ENCODE measurements at places on chromosomes 16 and 17. TPM values are rescaled to one million over a fixed set of nuclear protein-coding genes. Genes with fewer than 3 reads are reported as not detected.

DNA sequence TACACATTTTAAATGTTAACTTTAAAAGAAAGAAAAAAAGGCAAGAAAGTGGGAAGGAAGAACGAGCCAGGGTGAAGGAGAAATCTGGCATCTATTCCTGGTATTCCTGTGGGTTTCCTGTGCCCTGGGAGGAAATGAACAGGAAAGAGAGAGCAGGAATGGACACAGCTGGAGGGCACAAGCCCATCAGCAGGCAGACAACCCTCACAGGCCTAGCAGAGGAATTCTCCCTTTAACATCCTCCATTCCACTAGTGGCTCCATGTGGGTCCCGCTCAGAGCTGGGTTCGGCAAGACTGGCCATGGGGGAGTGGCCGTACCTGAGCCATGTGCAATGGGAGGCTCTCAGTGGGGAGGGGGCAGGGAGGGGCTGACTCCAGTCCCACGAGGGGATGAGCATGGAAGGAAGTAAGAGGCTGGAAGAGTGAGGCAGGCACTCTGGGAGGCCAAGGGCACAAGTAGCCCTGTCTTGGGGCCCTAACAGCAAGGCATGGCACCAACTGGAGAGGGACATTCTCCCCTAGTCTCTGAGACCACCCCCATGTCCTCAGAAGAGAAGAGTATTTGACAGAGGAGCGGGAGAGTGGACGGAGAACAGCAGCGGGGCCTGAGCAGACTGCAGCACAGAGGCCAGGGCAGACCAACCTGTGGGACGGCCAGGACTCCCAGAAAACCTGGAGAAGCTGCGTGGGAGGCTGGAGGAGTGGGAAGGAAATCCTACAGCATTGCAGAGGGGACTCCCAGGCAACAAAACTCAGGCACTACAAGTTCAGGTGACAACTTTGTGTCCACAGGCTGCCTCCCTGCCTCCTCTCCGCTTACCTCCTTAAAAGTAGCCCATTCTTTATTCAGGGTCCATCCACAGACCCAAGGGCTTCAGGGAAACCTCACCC lies 30.2 kb downstream of the TK2 start:
- DNase-seq, result no peak

- peak; percentile 22 for DNase-seq
Measured at GRCh38 chr17:28907709-28908475, 5.0 kb upstream of the DHRS13 start.

DNA sequence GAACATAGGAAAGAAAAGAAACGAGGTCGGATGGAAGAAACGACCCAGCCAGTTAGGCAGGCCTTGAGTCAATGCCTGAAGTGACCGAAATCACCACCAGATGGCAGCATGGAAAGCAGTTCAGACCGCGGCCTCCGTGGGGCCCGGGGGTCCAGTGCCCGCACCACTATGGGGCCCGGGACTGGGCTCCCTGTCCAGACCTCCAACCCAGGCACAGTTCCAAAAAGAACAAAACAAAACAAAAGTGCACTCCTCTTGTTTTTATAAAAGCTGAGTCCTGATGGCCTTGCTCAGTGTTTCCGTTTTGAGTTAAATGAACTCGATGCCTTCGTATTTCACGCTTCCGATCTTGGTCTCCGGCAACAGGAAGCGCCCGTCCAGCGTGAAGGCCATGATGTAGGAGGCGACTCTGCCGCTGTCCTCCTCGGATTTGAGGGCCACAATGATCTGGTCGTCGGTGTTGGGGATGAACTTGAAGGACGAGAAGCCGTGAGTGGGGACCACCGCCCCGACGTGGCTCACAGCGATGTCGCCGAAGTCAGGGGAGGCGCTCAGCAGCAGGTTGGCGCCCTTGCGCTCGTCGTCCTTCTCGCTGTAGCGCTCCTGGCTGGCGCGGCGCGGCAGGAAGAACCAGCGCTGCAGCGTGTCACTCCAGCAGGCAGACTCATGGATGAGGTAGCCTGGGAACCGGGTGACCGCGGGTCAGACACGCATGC lies 13.7 kb upstream of the LGALS3BP start:
- DNase-seq, result no peak

- peak; percentile 68 for DNase-seq
Measured at GRCh38 chr16:86016201-86016965, 117.4 kb downstream of the IRF8 start.

The SMIM22 gene
- not detected for total RNA-seq
